Stimulated activated CD4-positive, alpha-beta T cell treated with anti-CD3 and anti-CD28 coated beads, Interleukin-12 subunit alpha, Interleukin-12 subunit beta, amount 100 ng/mL, for 24 hours (primary cell): ENCODE measurements at places on chromosomes 6 and 20.

- DNase-seq: no peak
These were observed 704.1 kb downstream of the PTPRT start for GRCh38 chr20:42485556-42485955.

GRCh38 chr6:80250391-80250997 is 144.0 kb downstream of the BCKDHB start:
- no peak for DNase-seq

DNA sequence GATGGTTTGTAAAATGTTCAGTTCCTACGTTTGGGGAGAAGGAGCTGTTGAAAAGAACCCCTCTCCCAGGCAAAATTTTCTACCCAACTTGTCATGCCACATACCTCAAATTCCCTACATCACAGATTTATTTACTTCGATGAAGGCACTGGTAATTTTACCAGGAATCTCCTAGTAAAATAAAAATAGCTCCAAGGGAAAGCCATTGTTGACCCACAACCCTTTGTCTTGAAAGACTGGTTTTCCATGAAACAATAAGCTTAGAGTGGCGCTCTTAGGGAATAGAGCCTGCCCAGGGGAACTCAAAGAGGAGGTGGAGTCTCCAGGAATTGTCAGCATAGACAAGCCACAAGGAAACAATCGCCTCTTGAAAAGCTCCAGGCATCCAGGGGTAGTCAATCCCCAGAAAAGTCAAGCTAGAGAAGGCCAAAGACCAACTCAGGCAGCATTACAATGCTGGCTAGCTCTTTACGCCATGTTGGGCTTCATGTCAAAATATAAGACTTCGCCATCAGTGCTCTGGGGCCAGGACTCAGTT is 99.2 kb upstream of the RREB1 start:
- no peak for DNase-seq

- no peak for DNase-seq
These were observed 25.7 kb downstream of the TCF15 start for GRCh38 chr20:584161-584970.

DNA sequence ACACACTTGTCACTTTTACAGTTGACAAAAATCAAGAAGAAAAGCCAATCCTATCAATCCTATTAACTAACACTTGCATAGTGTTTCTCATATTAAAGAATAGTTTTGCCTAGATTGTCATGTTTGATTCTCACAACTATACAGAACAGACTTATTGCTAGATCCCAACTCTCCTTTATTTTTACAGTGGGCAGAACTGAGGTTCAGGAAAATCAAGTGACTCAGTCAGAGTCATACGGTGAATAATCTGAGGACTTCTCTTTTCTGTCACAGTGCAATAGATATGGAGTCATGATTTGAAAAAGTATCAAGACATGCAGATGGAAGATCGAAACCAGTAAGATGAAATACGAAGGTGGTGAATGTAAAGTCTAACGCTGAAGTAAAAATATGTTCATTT is 195.1 kb upstream of the CITED2 start:
- no peak for DNase-seq

DNA sequence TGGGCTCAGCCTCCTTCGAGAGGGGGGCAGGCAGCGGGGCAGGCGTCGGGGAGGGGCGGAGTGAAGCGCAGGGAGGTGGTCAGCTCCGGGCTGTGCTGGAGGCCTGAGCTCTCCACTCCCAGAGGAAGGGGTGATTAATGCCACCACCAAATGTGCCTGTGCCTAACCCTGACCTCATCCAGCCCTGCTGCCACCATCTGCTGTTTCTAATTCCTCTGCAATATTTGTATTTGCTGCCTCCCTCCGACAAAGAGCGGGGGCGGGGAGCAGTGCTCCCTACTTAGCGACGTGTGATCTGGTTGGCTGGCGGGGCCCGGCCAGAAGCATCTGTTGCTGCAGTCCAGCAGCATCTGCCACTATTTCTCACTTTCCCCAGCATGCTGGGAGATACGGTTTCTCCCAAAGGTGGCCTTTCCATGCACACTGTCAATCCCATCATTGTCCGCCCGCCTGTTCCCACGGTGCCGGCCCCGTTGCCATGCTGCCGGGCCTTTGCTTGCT is 47.0 kb downstream of the DLL1 start:
- DNase-seq: no peak

DNA sequence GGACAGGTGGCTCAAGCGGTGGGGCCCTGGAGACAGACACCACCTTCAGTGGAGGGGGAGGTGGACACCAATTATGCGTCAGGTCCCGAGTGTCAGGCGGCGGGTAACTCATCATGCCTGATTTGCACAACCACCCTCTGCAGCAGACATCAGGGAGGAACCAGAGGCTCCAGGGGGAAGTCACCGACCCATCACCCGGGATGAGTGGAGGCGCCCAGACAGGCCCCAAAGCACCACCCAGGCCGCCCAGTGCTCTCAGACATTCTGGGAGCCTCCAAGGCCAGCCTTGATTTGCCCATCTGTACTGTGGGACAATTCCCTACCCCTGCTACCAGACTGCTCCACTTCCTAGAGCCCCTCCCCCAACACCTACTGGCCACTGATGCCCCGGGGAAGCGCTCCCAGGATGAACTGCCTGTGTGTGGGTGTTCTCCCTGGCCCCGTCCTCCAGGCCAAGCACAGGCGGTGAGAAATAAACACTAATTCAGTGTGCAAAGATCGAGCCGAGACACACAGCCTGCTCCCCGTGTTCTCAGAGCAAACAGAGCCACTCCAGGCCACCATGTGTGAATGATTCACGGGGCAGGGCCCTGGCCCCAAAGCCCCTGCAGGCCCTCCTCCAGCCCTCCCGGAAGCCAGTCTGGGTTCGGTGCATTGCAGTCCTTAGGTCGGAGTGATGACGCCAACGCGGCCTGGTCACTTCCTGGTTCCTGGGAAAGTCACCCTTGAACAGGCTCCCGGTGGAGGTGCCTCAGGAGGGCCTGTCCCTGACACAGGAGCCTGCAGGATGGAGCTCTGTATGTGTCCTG is 107.2 kb downstream of the ASXL1 start:
- DNase-seq: no peak

DNA sequence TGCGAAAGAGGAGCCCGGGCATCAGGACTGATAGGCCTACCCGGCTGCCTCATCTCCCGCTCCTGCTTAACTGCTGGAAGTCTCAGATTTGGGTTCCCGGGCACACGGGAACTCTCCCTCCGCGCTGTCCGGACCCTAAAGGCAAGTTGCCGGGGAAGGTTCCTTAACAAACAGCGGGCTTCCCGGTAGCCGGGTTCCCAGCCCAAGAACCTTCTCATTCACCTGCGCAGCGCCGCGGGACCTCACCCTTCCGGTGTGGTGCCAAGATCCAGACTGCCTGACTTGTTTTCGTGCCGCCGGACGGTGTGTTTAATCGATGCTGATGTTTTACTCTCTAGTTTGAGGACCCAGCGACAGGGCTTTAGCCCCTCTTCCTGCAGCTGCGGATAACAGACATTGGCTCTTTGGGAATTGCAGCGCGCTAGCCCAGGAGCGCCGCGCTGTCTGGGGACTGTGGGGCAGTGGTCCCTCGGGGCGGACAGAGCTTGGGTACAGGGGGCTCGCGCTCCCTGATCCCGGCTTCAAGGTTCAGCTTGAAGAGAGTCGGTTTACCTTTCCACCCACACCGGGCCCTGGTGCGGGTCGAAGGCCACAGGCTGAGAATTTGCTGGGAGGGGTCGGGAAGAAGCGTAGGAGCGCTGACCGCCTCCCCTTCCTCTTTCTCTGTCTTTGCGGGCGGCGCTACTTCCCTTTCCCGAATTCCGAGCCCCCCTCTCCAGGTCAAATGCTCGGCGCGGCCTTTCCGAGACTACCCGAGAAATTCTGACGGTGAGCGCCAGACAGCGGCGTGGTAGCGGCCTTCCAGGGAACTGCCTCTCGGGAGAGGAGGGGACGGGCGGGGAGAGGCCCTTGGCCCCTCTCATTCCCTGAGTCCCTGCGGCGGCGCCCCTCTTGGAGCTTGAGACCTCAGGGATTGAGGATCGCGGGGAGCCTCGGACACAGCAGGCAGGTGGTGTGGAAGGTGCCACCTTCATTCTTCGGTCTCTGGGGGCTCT is 17.2 kb downstream of the ABT1 start:
- DNase-seq: no peak
